Femur (tissue), 1 donor: ENCODE measurements at places on chromosomes 6 and 20.

DNA sequence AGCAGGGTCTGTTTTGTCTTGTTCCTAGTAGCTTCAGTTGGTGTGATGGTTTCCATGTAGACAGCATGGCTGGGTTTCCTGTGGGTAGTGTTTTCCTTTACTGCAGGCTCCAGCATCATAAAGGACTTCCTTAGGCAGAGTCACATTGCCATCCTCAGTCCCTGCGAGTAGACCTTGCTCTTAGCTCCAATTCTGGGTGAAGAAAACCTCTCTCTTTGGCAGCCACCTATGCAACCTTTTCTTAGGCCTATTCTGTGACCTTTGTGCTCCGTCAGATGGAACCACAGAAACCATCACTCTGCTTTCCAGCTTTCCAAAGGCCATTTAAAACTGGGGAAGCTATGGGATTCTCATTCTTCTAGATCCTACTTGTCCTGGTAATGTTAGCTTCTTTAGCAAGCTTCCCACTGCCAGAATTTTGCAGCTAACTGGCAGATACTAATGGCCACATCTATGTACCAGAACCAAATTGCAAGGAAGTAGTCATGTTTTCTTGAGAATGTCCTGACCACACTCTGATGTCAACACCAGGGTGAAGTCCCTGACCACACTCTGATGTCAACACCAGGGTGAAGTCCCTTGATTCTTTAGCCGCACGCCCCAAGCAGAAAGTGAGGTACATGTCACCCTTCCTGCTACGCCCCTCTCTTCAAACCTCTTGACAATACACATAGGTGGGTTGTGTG lies 646.6 kb upstream of the HS3ST5 start:
- no peak for DNase-seq

GRCh38 chr20:46709055-46709458 lies 392 bp upstream of the SLC2A10 start:
- no peak for DNase-seq

GRCh38 chr20:62946918-62947317 lies 5.6 kb upstream of the SLC17A9 start:
- no peak for DNase-seq

DNA sequence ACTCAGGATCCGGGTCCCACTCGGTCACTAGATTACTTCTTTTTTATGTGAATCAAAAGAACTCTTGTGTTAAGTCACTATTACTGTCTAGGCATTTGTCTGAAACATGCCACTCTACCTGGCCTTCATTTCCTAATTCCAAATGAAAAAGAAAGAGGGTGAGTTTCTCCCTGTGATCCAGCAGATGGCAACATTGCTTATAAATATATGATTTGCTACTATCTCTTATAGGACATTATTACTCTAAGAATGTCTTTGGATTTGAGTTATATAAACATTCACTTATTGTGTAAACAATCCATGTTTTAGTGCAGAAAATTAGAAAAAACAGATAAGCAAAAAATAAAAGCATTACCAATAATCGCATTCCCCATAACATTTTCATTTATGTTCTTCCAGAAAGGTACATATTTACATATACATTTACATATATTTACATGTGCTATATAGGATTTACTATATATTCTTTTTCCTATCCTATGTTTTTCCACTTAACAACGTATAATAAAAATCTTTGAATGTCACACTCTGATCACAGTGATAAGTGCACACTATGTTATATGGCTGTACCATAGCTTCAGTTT lies 66.9 kb downstream of the FAXC start:
- no peak for DNase-seq

DNA sequence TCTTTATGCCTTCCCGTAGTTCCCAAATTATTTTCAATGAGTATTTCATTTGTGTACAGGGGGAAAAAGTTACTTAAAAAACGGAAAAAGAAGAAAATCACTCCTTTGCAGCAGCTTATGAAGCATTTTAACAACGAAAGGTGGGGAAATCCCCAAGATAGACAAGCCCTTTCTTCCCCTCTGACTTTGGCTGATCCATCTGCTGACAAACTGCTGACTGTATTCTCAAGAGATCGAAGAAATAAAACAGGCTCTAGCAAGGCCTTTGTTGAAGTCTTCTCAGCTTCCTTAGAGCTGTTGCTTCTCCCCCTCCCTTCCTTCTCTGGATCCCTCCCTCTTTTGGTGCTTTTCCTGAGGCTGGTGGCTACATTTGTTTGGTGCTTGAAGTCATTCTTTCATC lies 325.2 kb downstream of the NRN1 start:
- no peak for DNase-seq

GRCh38 chr20:34872622-34873224 lies at the start of gene GGT7:
GGT7 (minus strand) TSS chr20:34872856; CDS start chr20:34872815, 41 bp downstream.
- DNase-seq = peak; percentile 86

DNA sequence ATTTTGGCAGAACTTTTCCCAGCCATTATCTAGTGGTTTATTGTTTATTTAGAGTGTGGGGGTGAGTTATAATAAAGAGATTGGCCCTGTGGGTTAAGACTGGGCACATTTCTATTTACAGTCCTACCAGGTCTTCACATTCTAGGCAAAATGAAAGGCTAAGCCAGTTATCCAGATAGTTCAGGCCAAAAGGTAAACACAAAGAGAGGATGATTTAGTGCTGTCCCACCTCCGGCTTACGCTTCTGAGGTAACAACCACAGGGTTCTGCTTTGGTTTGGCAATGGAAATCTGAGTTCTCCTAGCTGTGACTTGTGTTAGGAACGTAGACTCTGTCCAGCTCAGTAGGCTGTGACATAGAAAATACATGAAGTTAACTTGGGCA lies 50.3 kb upstream of the PTPRK start:
- no peak for DNase-seq

GRCh38 chr6:149755300-149756260 lies 6.0 kb downstream of the PCMT1 start:
- DNase-seq = no peak

DNA sequence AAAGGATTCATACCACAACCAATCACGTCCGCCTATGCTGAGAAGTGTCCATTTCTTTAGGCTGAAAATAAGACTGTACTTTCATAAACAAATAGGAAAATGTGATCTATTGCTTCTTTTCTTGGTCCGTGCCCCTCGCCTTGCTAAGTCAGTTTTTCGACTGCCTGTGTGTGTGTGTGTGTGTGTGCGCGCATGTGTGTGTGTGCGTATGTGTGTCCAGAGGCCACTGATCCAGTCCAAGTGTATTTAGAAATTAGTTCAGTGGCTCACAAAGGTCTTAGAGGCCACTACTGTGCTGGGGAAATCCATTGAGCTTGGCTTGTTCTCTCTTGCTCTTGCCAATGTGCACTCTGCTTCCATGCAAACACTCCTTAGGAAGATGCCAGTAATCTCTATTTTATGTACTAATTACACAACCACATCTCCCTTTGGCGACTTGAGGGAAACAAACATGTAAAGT lies 50.5 kb downstream of the SLC22A23 start:
- no peak for DNase-seq

- DNase-seq = peak; percentile 49
These were observed 65.0 kb upstream of the EEF1A1 start for GRCh38 chr6:73585566-73586415.

DNA sequence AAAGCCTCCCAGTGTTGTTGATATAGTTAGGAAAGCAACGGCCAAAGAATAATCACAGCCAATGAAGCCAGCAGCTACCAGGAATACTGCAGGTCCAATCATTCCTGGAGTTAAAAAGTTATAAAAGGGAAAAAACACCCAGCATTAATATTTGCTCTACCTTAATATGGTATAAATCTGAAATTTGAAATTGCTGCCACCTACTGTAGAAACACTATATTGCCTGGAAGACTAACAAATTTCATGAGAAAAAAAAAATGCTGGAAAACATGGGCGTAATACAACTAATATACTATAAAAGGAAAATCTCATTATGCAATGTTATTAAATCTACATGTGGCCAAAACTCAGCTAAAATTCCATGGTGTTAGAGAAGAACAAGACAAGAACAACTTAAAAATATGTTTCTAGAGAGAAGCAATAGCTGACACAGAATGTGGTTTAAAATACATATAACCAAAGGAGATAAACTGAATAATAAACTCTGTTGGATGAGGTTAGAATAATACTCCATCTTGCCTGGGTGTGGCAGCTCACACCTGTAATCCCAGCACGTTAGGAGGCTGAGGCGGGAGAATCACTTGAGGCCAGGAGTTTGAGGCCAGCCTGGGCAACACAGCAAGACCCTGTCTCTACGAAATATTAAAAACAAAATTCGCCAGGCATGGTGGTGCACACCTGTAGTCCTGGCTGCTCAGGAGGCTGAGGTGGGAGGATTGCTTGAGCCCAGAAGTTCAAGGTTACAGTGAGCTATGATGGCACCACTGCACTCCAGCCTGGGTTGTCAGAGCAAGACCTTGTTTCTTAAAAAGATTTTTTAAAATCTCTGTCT lies 43.1 kb downstream of the SLC17A5 start:
- no peak for DNase-seq

- DNase-seq = no peak
These were observed 21.5 kb upstream of the BPIFB1 start for GRCh38 chr20:33261465-33261864.

DNA sequence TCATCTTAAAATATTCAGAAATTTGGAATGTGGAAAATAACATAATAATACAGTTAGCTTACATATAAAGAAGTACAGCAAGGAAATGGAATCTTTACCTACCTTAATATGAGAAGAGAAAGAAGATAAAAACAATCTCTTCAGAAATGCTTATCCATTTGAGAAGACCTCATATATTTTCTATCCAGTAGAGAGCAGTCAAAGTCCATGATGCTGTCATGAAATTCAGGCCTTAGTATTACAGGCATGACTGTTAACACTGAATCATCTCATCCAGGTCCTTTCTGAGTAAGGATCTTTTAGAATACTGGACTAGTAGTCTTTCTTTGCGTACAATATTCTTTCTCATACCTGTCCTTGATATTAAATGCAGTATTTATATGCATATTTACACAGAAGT lies 713.4 kb downstream of the CD109 start:
- no peak for DNase-seq

DNA sequence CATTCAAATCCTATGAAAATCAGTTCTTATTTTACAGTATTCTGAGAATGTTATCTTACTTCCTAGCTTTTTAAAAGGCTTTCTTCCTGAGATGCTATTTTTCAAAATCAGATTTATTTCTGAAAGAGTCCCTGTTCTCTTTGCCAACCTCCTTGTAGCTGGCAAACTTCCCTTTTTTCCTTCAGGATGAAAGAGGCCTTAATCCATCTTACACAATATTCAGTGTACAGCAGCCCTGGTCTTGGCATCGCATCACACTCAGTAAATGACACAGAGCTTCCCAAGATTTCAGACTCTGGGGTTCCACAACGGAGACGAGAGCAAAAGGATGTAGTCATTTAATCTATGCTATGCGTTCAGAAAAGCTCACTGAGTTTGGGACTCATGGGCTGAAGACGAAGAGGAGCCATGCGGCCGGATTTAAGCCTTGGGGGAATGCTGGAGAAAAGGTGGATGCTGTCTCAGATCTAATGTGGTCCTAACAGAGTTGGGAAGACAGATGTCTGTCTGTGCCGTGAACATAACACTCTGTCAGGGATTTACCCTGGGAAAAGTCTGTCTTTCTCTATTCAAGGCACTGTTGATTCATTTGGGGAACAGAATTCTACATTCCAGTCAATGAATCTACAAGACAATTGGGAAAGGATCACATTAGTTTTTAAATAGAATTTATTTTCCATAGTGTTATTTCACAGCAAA lies 616.4 kb upstream of the AGPAT4 start:
- no peak for DNase-seq

- no peak for DNase-seq
These were observed 190.0 kb downstream of the DHX35 start for GRCh38 chr20:39152126-39152525.

GRCh38 chr20:41038878-41039404 lies 10.3 kb downstream of the TOP1 start:
- no peak for DNase-seq

- DNase-seq = no peak
These were observed 968 bp upstream of the MMP24 start for GRCh38 chr20:35225319-35226125.

- peak; percentile 54 for DNase-seq
These were observed 274.3 kb downstream of the CD109 start for GRCh38 chr6:73969971-73970970.

GRCh38 chr6:37897321-37897720 lies 77.8 kb downstream of the ZFAND3 start:
- DNase-seq = no peak

GRCh38 chr6:140078561-140079125 lies 704.2 kb upstream of the CITED2 start:
- DNase-seq = no peak

DNA sequence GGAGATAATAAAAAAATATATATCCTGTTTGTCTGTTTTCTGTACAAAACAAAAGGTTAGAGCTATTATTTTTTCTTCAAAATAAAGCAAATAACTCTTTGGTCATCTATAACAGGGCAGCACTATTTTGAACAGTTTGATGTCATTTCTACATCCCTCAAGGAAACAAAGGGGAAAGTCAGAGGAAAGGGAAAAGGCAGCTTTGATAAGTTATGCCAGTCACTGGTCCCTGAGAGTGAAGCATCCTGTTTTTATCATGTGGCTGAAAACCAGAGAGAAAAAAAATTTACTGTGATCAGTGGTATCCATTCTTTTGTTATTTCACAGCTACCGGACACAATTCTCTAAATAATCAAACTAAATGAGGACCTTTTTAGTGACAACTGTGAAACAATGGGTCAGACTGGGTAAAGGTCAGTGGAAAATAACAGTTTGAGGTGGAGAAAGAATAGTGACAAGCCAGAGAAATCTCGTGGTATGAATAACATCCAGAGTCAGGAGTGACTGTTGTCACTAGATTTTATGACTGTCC lies 356.0 kb downstream of the HDGFL1 start:
- no peak for DNase-seq

GRCh38 chr20:63086421-63087235 lies 79.9 kb upstream of the BHLHE23 start:
- DNase-seq = peak; percentile 4

GRCh38 chr6:28315628-28316027 lies 20.3 kb downstream of the ZSCAN31 start:
- DNase-seq = no peak

GRCh38 chr6:134684423-134684795 lies 265.5 kb downstream of the ALDH8A1 start:
- no peak for DNase-seq

DNA sequence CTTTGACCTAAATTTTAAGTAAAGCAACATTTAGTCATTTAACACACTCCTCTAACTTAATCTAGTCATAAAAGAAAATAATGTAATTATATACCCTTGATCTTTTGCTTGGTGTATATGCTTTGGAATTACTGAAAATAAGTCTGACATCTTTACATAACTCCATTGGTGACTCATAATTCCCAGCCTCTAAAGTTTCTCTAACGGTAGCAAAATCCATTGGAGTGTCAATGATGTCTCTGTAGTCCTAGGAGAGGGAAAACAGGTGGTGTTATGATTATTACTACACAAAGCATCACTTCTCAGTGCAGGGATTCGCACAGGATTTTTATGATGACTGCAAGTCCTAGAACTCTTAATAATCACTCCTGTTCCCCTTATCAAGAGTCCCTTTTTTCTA lies 80.2 kb downstream of the IRAK1BP1 start:
- DNase-seq = no peak

DNA sequence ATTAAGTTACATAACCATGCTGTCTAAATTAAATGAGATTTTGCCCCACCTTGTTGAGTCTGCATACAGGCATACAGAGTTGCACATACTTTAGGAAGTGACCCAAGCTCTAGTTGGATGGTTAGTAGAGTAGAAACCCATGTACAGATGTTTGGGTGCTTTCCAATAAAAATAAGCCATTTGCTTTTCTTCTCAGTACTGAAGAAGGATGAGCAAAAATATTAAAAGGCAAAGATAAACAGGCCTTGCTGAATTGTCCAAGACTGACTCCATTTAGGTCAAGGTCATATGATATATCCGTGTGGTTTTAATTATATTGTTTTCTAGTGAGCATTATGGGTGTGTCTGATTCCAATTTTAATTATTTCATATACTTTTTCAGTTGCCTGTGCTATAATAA lies 589.4 kb downstream of the RFPL4B start:
- DNase-seq = no peak
